GM04504 (cell line): ENCODE measurements at places on chromosomes 2 and 18.

DNA sequence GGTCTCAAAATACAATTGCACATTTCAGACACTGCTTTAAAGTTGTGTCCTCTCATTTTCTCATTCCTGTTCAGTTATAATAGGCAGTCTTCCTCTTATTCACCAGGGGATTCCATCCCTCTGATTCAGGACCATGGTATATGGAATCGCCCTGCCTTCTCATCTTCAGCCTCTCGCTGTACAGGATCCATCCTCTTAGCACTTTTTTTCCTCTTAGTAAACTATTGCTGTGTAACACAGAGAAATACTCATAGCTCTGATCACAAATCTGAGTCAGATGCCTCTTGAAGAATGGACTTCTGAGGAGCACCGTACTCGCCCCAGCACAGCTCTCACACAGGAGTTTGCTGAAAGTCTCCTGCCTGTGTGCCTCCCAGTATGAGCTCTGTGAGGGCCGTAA is 11.3 kb downstream of the RMP24 start:
- peak; percentile 35 for DNase-seq

DNA sequence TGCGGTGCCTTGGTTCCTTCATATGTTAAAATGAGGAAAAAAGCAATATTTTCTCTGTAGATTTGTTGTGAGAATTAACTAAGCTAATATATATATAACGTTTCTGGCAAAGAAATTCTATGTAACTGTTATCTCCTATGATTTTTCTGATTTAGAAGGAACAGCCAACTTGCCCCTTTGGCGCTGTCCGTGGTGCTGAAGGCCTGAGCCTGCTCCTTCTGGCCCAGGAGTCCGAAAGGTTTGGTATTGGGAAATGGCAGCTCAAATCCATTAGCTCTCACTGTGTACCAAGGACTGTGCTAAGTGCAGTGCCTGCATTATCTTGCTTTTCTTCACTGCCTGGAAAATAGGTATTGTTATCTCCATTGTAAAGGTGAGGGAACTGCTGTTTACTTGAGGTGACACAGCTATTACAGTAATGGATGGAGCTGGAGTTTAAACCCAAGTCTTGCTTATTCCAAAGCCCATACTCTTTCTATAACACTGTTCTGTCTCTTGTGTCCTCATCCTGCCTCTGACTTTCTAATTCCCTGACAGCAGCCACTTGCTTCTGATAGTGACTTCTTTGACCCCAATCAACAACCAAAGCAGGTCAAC is 52.2 kb downstream of the C1QL2 start:
- peak; percentile 6 for DNase-seq

GRCh38 chr18:76857476-76857875 is 35.1 kb downstream of the ZNF236 start:
- DNase-seq: no peak

- DNase-seq: no peak
These were observed 11.8 kb downstream of the CHRNA1 start for GRCh38 chr2:174752403-174753037.

DNA sequence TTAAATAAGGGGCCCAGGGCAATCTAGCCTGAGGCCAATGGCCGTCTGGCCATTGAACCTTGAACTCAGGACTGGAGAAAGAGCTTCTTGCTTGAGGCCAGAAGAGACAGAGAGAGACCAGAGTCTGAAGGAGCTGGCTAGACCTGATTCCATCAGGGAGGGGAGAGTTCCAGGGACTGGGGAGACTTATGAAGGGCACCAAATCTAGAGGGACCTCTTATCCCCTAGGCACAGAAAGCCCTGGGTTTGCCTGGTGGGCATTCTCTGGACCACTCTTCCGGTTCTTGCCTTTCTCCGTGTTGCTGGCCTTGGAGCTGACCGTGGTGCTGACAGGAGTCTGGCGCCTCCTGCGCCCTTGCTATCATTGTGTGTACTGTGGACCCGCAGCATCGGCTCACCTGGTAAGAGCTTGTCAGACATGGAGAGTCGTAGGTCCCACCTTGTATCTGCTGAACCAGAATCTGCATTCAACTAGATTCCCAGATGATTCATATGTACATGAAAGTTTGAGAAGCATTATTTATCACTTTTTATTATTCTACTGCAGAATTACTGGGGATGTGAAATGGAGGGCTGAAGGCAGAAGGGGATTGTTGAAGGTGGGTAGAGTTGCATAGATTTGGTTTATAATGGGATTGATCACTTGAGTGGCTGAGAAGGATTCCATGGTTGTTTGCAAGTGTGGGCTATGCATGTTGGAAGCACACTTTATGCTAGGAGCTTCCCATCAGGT is 4.3 kb upstream of the TRPM8 start:
- DNase-seq: peak; percentile 1

GRCh38 chr2:96931966-96932365 is 54.4 kb downstream of the FAM178B start:
- no peak for DNase-seq

- no peak for DNase-seq
These were observed 24.8 kb downstream of the GATA6 start for GRCh38 chr18:22194151-22194598.

- peak; percentile 73 for DNase-seq
These were observed 17.8 kb upstream of the ATL2 start for GRCh38 chr2:38394903-38395341.

DNA sequence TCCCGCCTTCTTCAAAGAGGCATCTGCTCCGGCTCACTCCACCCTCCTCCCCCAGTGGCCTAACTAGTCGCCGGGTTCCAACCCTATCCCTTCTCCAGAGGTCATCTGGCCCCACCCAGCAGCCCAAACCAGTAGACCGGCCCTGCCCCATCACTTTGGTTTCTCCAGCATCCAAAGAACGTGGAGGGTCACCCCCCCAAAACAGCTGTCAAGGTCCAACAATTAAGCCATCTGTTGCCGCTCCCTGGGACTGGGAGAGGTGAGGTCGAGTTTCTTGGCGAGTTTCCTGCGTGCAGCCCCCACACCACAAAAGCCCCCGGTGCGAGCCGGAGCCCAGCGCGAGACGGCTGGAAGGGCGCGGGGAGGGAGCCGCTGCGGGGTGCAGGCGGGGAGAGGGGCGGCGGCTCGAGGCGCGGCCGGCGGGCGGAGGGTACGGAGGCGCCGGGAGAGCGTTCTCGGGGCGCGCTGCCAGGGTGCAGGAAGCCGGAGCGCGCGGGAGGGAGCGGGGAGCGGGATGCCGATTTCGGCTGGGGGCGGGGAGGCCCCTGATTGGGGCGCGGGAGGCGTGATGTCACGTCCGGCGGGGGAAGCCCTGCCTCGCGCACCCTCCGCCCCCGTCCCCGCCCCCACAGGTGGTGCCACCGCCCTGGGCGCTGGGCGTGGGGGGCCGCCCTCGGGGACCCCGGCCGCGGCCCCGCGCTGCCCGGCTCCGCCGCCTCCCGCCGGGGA is 571 bp upstream of the GPC1 start:
- peak; percentile 82 for DNase-seq

DNA sequence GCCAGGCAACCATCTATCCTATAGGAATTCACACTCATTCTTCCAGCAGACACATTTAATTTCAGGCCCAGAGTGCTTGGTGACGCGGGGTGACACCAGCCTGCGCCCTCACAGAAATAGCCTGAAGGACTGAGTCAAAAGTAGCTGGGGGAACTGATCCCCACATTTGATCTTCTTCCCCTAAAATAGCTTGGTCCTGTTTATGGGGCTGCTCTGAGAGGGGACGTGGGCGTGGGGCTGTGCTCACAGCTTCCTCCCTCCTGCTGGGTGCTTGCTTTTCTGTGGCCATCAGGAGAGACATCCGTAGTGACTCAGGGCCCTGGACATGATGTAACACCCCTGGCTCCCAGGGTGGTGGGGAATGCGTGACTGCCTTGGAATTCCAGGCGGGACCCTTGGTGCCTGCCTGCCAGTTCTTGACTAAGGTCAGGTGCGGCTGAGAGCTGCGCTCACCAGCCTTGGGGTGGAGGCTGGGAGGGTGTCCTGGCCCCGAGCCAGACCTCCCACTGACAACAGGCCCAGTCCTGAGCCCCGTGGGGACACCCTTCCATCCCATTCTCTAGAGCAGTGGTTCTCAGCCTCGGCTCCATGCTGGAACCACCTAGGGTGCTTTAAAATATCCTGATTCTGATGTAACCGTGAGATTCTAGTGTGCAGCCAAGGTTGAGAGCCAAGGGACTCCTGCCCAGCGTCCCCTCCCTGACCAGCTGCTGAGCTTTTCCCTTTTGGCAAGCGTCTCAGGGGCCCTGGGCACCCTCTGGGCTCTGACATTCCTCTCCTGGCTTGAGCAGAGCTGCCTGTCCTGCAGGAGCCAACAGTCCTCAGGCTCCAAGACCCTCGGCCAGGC is 47.4 kb upstream of the SMAD7 start:
- DNase-seq: peak; percentile 97

GRCh38 chr2:206718296-206718695 is at the start of gene DYTN:
Gene DYTN (minus strand): TSS chr2:206718396. CDS start chr2:206718279, 117 bp downstream.
- DNase-seq: no peak

DNA sequence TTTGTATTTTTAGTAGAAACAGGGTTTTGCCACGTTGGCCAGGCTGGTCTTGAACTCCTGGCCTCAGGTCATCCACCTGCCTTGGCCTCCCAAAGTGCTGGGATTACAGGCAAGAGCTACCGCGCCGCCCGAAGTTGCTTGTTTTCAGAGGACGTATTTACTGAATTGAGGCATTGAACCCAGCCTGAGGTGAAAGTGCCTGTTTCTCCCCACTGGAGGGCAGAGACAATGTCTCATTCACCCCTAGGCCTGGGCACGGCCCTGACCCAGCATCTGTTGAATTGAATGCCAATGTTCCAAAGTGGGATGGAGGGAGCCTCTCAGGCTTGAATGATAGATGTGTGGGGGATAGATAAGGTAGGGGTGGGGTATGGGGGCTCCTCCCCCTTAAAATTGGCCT is 4.5 kb upstream of the TMBIM1 start:
- no peak for DNase-seq

GRCh38 chr2:184799379-184799778 is 201.1 kb downstream of the ZNF804A start:
- DNase-seq: no peak

DNA sequence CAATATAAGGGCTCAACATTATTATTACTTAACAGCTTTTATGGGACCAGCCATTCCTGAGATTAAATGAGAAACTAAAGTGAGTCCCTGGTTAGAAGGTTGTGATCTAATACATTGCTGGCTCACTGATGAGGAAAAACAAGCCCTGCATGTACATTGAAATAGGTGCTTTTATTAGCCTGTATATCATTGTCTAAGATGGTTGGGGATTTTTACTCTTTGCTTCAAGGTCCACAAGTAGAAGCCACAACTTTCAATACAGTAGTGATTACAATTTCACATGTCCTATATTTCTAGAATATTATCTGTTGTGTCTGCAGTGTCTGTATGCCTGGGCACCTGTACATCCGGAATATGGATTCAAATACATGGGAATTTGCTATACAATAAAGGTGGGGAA is 104.1 kb upstream of the FZD5 start:
- DNase-seq: no peak

- peak; percentile 4 for DNase-seq
These were observed 93.7 kb downstream of the CERKL start for GRCh38 chr2:181563101-181563692.

- no peak for DNase-seq
These were observed 19.0 kb upstream of the HNMT start for GRCh38 chr2:137945229-137945628.

GRCh38 chr18:58239879-58240278 is 195.9 kb downstream of the NEDD4L start:
- DNase-seq: no peak

DNA sequence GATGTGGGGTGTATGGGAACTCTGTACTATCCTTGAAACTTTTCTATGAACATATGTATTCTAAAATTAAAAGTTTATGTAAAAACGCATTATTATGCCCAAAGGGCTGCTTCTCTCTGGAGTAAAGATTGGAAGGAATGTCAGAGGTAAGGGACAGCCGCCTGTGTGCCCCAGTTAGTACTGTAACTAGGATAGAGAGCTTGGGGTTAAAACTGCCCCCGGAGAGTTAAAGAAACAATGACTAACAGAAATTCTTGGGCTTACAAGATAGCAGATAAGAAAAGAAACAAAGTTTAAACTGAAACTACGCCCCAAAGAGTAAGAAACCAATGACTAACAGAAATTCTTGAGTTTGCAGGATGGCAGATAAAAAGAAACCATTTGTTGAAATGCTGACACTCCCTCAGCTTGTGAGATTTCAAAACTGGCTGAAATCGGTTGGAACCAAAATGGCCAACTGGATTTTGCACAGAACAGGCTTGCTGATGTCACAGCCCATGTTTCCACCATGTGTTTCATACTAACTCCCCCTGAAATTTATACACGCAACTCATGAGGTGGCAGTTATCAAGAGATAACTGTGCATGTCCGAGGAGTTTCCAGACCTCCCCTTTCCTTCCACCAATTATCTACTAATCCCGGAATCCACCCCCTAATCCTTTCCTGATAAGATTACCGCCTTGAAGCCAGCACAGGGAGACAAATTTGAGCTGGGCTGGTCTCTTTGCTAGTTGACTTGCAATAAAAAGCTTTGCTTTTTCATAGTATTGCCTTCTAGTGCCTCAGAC is 8.7 kb upstream of the TXNDC2 start:
- DNase-seq: peak; percentile 63

DNA sequence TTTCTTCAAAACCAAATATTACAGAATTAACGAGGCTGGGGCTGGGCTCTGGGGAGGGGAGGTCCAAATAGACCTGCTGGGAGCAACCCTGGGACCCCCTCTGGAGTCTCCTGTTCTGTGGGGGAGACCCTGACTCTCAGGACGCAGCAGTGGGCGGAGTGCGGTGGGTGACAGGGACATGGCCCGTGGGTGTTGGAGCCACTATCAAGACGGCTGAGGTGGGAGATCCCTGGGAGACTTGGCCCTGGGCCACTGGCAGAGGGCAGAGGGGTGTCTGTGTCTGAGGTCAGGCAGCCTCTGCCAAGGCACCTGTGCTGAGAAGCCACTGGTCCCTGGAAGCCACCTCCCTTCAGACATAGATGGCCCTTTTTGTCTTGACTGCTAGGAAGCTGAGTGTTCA is 79.5 kb upstream of the CTDP1 start:
- no peak for DNase-seq

GRCh38 chr2:175957845-175958244 is 44.2 kb downstream of the LNPK start:
- no peak for DNase-seq

DNA sequence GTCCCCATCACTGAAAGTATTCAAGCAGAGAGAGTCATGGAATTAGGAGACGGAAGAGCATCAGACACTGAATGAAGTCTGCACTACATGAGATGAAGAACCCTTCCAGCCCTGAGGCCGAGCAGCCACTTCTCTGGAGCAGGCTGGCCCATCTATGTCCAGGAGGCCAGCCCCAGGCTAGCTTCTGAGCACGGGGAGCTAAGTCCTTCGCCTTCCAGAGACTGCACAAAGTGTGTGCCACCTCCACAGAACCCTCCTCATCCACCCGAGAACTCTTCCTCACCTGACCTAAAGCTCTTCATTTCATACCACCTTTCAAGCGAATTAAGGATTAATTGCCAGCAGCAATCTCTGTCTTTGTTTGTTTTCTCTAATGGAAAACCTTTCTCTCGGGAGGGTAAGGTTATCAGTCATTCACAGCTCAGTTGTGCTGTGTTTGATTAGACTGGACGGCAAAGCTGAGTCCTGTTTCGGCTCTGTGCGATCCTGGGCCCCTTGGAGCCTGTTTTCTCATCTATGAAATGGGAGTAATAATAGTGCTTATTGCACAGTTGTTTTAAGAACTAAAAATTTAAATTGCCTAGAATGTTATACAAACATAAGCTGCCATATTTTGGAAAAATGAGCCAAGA is 38.0 kb downstream of the SCTR start:
- DNase-seq: no peak
